Islet precursor cell (in vitro differentiated cells): ENCODE measurements at places on chromosomes 13 and 19.

- no peak for DNase-seq
Measured at GRCh38 chr19:3316659-3317207, 49.6 kb upstream of the NFIC start.

GRCh38 chr19:48539503-48540096 is 12.4 kb upstream of the SULT2B1 start:
- no peak for DNase-seq

DNA sequence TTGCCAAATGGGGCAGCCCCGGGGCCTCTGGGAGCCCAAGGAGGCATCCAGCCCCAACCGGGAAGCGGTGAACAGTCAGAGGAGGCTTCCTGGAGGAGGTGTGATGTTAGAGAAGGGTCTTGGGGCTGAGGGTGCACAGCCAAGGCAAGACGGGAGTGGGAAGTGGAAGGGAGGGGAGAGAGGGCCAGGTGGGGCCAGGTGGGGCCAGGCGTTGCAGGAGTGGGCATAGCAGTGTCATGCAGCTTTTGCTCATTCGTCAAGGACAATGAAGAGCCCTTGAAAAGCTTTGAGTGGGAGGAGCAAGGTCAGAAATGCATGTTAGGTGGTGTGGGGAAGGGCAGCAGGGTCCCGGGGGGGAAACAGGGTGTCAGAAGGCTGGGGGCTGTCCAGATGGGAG is 1.8 kb downstream of the FBN3 start:
- no peak for DNase-seq

DNA sequence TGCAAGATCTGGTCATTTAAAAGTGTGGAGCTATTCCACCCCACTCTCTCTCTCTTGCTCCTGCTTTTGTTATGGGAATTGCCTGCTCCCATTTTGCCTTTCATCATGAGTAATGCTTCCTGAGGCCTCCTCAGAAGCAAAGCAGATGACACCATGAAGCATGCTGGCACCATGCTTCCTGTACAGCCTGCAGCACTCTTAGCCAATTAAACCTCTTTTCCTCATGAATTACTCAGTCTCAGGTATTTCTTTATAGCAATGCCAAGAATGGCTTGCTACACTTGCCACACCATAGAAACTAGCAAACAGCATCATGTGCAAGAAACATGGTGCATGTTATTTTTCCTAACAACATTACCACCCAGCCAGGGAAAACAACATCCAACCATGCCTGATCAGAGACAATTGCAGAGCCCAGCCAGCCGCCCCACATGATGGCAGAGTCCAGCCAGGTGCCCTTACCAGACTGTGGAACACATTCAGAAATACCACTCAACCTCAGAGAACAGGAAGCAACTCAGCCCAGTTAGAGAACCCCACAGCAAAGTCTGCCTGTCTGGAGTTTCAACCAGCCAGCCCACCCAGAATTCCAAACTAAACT is 36.9 kb downstream of the SYDE1 start:
- DNase-seq: no peak
